ENCODE measurements at places on chromosomes 12 and 14. TPM values are rescaled to one million over a fixed set of nuclear protein-coding genes. Genes with fewer than 3 reads are reported as not detected.

The ESR2 gene
- polyA plus RNA-seq, result 1.1 TPM

The FAM186B gene
- 3.0 TPM for polyA plus RNA-seq

The SCN8A gene
- polyA plus RNA-seq, result 2.8 TPM

The PSMD9 gene
- polyA plus RNA-seq, result 54.7 TPM

The NID2 gene
- polyA plus RNA-seq, result 122 TPM

The SLC2A14 gene
- polyA plus RNA-seq, result 0.29 TPM

GRCh38 chr14:93717668-93718320, 70.5 kb downstream of the PRIMA1 start:
- DNase-seq, result no peak

- no peak for DNase-seq
Measured at GRCh38 chr14:65850429-65851135, 438.1 kb downstream of the FUT8 start.

DNA sequence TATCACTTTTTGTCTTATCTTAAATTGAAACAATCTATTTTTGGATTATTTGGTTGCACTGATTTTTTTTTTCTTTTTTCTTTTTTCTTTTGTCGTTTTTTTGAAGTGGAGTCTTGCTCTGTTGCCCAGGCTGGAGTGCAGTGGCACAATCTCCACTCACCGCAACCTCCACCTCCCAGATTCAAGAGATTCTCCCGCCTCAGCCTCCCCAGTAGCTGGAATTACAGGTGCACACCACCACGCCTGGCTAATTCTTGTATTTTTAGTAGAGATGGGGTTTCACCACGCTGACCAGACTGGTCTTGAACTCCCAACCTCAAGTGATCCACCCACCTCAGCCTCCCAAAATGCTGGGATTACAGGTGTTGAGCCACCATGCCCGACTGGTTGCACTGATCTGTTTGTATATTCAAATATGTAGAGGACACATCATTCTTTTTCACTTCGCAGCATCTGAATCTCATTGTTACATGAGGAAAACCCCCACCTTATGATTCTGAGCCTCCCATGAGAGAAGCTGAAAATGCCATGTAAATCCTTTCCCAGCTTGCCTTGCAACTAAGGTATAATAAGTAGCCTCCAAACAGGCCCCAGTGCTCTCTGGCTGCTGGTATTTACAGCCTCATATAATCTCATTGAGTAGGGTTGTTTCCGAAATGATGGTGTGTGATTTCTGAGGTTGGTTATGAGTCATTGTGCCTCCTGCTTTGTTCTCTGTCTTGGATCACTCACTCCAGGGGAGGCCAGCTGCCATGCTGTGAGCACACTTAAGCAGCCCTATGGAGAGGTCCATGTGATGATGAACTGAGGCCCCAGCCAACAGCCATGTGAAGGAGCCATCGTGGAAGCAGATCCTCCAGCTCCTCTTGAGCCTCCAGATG, 5.2 kb upstream of the HSP90B1 start:
- no peak for DNase-seq

DNA sequence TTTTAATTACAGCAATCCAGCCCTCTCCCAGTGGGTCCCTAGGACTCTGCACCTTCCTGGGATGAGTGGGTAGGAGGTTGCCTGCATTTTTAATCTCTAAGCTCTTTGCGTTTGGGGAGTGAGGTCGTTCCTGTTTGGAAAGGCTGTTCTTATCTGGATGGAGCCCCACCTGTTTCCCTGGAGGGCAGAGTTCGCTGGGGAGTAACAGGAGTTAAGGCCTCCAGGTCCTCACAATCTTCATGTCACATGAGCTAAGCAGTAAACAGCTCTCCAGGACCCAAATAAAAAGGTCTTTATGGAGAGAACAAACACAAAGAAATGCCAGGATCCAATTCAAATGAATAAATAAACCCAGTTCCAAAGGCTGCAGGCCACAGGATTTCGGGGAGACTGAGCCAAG, 56.0 kb upstream of the RFLNA start:
- DNase-seq, result no peak

GRCh38 chr14:63764103-63764502, 36.2 kb upstream of the SGPP1 start:
- no peak for DNase-seq

GRCh38 chr12:127290251-127290650, 976.7 kb upstream of the TMEM132C start:
- no peak for DNase-seq

DNA sequence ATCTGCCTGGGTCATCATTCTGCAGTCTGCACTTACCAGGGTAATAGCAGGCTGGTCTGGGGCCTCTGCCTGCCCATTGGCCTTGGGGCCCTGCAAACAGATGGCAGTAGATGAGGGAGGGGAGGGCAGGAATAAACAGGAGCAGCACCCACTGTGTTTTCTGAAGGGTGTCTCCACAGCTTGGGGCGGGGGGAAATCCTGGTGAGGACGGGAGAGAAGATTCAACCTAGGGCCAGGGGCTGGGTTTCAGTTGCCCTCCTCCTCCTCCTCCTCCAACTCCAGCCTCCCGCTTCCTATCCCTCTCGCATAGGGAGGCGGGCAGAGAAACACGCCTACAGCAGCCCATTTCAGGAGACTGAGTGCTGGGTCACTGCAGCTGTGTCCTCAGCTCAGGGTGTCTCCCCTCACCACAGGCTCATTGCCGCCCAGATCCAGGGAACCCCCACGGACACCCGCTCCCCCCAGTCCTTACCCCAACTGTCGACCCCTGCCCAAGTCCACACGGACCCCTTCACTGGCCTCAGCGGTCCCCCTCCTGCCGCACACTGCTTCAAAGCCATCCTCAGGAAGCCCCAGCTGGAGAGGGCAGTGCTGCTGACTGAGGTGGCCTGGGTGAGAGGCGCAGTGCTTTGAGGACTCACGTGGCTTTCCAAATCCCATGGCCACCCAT, 9.1 kb upstream of the KRT80 start:
- DNase-seq, result no peak

GRCh38 chr12:40697566-40698259, 5.5 kb downstream of the CNTN1 start:
- no peak for DNase-seq

GRCh38 chr12:51951843-51952722, 584 bp downstream of the ACVR1B start:
- DNase-seq, result no peak

DNA sequence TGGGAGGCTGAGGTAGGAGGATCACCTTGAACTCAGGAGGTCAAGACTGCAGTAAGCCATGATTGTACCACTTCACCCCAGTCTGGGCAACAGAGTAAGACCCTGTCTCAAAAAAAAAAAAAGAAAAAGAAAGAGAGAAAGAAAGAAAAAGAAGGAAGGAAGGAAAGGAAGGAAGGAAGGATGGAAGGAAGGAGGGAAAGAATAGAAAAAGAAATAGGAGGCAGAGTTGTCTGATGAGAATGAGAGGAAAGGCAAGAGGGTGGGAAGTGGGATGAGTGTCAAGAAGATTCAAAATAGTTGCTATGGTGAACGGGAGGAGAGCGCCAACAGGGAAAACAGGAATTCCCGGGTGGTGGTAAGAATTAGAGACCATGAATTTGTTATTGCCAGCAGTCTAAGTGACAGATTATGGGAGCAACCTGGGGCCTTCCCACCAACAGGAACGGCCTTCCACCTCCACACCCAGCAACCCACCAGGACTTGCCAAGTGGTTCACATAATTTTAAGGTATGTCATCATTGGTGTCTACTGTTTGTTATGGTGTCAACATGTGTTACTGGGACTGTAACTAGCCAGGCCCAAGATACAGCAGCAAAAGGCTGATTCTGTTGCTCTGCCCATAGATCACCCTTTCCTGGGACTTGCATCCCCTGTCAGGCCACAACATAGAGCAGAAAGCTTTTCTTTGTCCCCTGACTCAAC, 36.1 kb upstream of the C12orf76 start:
- DNase-seq, result no peak

GRCh38 chr12:103441437-103442181, 54.2 kb downstream of the C12orf42 start:
- DNase-seq, result no peak

DNA sequence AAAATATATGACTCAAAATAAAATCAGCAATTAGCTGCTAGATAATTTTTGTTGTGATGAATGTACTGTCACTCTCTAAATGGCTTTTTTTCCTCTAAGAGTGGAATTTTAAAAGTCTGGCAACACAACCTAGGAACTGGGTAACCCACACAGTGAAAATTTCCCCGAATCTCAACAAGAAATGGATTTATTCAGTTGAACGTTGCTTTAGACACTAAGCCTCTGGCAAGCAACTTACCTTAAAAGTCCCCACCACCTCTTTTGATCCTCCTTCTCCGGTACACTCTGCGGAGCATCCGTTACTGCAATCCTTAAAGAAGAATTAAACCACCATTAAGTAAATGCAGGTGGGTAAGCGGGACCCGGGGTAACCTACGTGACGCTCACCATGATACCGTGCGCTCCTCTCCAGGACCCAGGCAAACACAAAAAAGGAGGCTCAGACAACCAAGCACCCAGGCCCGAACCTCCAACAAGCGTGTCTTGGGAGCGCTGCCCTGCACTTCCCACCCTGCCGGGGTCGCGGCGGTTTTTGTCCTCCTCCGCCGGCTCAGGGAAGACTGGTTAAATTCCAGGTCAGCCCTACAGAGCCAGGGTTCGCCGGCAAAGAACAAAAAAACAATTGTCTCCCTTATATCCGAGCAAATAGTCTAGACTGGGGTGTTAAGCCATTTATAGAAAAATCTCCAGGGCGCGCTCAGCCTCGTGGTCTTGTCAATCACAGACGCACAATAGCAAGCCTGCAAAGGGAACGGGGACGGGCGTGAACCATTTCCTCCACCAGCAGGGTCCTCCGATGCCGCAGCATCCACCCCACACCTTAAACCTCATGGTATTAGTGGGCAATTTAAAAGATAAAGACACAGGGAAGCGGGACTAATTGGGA, 47.1 kb downstream of the BCAT1 start:
- DNase-seq, result no peak

DNA sequence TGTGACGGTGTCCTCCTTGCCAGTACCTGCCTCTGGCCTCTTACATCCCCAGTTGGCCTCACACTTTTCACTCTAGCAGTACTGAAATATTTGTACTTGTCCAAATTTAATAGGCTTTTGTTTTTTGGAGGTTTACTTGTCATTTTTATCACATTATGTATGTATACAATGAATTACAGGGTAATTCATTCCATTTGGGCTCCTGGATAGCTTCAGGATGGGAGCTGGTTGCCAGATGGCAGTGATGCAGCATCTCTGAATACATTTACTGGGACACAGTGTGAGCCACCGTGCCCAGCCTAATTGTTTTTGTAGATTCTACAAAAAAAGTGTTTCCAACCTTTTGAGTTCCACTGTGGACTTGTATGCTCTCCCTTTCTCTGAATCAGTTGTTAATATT, 13.4 kb downstream of the CCDC77 start:
- DNase-seq, result no peak

- no peak for DNase-seq
Measured at GRCh38 chr14:73176685-73177084, 40.4 kb downstream of the PSEN1 start.

- DNase-seq, result no peak
Measured at GRCh38 chr14:104435147-104436046, 144.2 kb upstream of the C14orf180 start.

- peak; percentile 63 for DNase-seq
Measured at GRCh38 chr12:54958048-54958658, 26.4 kb downstream of the TESPA1 start.

DNA sequence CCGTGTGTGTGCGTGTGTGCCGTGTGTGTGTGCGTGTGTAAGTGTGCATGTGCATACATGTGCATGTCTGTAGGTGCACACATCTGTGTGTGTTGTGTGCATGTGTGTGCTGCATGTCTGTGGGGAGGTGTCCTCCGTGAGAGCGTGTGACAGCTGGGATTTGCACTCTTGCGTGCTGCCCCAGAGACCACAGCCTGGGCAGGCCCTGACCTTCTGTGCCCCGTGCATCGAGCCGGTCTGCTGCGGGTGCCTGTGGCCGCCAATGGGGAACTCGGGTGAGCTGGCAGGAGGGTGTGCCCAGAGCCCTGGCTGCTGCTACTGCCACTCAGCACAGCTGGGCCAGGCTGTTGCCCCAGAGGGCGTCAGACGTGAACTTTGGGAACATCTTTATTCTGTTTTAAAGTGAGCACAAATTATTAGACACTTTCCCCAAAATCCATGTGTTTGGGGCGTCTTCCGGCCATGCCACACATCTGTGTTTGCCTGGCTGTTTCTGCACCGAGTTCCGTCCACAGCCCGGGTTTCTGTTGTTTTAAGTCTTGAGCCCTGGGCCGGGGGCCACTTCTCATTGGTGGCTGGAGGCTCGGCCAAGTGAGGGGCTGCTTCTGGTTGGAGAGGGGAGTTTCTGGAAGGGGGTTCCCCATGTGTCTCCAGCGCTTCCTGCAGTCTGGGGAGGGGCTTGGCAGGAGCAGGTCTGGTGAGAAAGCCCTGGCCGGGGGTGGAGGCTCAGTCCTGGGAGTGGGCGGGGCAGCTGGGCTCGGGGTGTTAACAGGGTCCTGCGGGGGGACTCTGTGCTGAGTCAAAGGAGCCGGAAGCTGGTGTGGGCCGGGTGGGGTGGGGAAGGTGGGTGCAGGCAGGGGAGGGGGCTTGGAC, 7.6 kb downstream of the CEP170B start:
- DNase-seq, result no peak

DNA sequence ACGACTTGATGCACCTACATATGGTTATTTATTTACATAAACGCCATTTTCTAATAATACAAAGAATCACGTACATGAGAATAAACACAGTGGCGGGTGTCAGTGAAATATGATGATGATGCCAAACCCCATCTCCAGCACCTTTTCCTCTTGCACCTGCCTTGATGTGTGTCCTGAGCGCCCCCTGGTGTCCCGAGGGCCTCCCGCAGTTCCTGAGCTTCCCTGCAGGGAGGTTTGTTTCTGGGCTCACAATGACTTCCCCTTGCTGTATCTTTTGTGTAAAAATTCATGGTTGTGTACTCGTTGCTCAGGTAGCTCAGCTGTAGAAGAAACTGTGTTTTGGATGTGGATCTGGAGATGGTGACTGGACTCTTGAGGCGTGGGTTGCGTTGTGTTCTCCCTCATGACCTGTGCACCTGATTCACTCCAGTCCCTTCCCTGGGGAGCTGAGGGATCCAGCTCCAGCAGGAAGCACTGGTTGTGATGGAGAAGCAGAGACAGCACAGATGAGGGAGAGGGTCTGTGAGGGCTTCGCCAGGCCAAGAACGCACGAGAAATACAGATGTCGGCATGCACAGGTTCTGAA, 1037.8 kb downstream of the TMEM121 start:
- DNase-seq, result no peak

- DNase-seq, result no peak
Measured at GRCh38 chr14:98954349-98955000, 317.5 kb downstream of the BCL11B start.

DNA sequence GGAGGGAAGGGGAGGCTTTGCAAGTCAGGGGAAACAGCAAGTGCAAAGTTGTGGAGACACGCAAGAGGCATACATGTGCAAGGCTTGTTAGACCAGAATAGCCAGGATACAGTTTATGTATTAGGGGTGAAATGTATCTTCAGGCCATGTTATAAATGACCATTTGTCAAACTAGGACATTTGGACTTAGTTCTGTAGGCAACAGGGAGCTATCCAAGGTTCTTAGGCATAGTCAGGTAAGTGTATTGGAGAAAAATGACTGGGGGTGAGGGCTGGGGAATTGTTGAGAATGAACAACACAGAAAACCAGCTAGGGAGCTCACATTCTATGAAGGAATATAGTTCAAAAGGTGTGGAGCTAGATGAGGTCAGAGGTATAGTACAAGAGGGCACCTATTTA, 42.5 kb downstream of the TPH2 start:
- no peak for DNase-seq
